T-cell (primary cell): ENCODE measurements at places on chromosomes 7 and 10.

DNA sequence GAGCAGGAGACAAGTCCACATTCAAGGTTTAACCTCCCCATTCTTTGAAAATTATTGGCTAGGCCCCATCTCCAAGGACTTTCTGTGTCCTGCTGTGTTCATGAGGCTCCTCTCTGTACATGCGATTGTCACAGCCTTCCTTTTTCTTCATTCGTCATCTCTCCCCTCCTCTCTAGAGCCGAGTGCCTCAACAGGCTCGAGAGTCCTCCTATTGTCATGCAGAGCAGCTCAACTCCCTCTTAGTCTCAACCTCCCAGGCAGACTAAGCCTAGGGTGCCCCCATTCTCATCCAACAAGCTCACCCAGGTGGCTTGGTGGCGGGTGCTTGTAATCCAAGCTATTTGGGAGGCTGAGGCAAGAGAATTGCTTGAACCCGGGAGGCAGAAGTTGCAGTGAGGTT lies 35.1 kb upstream of the SAMD8 start:
- DNase-seq = no peak

DNA sequence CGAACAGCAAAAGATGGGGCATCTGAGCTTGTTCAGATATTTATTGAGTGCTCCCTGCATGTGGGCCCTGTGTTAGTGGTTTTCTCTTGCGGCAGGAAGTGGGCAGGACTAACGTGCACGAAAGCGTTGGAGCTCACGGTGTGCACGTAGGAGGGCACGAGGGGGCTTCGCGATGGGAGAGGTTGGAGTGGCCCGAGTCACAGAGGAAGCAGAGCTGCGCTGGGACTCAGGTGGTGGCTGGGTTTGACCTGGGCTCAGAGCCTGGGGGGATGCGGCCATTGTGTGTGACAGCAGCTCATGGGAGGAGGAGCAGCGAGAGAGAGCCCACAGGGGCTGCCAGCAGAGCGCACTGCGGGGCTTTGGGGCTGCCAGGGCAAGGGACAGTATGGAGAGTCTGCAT lies 7.7 kb downstream of the ZSCAN25 start:
- peak; percentile 86 for DNase-seq

- peak; percentile 32 for DNase-seq
Observed at GRCh38 chr7:50418086-50418515, 32.0 kb downstream of the FIGNL1 start.

DNA sequence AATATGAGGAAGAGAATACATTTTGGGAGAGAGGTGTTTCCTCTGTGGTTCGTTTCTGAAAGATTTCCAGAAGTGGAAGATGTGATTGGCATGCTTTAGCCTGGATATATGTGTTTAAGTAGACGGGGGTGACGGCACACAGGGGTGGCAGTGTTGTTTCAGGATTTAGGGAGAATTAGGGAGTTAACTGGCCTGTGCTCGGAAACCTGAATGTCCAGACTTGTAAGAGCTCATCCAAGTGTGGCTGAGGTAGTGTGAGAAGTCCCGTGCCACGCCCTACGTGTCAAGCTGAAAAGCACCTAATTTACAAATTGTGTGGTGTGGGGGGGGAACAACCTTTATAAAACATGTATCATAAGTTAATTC lies 1.1 kb downstream of the RALA start:
- peak; percentile 9 for DNase-seq

GRCh38 chr10:78044699-78045098 lies 11.0 kb downstream of the RPS24 start:
- no peak for DNase-seq
